ENCODE measurements at places on chromosomes 13 and 19.
A peak's percentile ranks its signal among the peaks of the same experiment; 100 is the strongest.

GRCh38 chr19:15108845-15109767 is 1.9 kb downstream of the SYDE1 start:
- no peak for DNase-seq

DNA sequence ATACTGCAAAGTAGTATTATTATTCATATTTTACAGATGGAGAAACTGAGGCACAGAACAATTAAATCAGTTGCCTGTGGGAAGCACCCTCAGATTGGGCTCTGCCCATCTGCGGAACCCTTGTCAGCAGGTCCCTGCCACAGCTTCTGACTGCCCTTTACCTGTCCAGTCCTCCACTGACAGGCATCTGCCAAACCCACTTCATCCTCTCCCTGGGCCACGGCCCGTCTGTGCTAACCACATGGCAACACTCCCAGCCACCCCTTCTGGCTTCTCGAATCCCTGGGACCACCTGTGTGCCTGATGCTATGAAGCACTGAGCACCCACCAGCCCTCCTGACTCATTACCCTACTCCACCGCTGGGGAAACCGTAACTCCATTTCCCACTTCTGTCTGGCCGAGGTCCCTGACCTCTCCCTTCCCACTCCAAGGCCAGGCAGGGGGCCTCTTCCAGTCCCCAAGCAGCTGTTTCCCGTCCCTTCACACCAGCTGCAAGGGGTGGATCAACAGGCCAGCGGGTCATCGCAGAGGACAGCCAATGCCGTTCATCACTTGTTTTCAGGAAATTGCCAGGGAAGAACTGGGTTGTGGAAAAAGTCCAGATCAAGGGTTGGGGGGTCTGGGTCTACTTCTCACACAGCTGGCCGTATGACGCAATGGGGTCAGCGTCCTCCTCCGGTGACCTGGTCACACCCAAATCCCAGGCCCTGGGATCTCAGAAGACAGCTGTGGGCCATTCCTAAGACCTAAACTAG is 2.5 kb downstream of the KANK3 start:
- DNase-seq, result peak; percentile 81

DNA sequence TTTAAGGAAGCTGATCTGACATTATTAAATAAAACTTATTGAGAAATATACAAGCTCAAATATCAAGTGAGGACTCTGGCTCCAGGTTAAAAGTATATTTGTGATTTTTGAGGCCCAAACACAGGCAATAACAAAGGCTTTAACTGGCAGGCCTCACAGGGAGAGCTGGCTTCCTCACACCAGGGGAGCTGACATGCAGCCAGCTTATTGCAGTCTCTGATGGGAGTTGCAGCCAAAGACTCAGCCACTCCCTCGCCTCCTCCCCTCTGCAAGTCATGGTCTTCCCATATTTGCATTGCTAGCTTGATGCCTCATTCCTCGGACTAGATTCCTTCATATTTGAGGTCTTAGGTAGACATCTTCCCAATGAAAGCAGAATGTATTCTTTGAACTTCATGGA is 647.1 kb upstream of the SLITRK6 start:
- DNase-seq, result no peak

- no peak for DNase-seq
Observed at GRCh38 chr19:7720351-7720750, 11.6 kb downstream of the CLEC4G start.

GRCh38 chr13:98236197-98236596 is 59.1 kb upstream of the RNF113B start:
- DNase-seq, result no peak
